Stimulated activated CD4-positive, alpha-beta T cell treated with anti-CD3 and anti-CD28 coated beads, Interleukin-12 subunit alpha, Interleukin-12 subunit beta, amount 100 ng/mL, for 48 hours (primary cell): ENCODE measurements at places on chromosomes 6 and 20.

- DNase-seq, result no peak
Observed at GRCh38 chr6:30171677-30172471, 8.5 kb downstream of the TRIM15 start.

DNA sequence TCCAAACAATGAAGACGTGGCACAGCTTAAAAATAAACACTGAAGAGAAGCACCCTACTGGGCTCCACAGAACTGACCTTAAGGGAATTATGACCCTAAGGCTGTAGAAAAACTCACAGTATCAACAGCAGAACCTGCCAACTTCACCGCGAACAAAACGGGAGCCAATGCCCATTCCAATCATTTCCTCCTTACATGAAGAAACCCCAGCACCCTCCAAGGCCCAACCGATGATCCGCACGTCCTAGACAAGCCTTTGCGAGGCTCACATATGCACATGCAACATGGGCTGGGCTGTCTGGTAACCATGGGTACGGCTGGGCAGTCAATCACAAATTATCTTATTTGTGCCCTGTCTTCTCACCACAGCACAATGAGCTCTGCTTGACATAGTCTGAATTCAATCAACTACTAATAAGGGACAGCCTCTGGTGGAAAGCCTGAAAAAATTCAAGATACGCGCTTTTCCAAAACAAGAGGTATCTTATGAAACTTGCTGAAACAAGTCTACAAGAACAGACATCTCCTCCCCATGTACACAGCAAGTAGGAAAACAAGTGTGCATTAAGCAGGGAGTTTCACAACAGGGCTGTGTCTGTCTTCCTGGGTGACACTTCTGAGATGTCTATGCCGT is 1.7 kb downstream of the DIDO1 start:
- DNase-seq, result no peak

- no peak for DNase-seq
Observed at GRCh38 chr6:163984124-163984936, 569.8 kb downstream of the QKI start.

- DNase-seq, result no peak
Observed at GRCh38 chr6:68779366-68779765, 144.3 kb downstream of the ADGRB3 start.

- no peak for DNase-seq
Observed at GRCh38 chr6:14070457-14070856, 47.1 kb upstream of the CD83 start.

DNA sequence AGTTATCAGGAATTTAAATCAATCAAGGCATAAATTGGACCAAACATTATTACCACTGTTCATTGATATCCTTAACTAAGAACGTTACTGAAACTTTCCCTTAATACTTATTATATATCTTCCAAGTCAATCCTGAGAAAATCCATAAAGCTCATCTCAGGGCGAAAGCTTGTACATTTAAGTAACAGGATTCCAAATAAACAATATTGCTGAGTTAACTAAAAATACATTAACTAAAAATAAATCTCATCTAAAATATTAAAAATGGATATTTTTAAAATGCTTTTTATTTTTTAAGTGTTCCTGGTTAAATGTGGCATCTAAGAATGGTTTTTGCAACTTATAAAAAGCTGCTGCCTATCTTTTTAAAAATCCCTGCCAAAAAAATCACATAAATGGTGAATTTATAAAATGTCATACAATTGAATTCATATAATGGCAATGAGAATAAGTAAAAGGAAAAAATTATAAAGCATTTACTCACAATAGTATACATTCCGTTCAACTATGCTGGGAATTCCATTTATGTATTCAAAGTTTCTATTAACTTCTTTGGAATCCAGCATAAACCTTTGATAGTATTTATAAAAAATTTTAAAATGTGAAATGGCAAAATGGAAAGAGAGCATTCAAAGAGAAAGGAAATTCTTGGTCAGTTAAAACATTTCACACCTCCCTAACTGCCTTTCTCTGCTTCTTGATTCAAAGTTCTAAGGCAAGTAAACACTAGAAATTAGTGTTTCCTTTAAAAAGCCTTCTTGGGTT is 20.8 kb upstream of the GMDS start:
- DNase-seq, result no peak
